Omental fat pad (tissue), 4 donors: ENCODE measurements at places on chromosomes 5 and 9.

DNA sequence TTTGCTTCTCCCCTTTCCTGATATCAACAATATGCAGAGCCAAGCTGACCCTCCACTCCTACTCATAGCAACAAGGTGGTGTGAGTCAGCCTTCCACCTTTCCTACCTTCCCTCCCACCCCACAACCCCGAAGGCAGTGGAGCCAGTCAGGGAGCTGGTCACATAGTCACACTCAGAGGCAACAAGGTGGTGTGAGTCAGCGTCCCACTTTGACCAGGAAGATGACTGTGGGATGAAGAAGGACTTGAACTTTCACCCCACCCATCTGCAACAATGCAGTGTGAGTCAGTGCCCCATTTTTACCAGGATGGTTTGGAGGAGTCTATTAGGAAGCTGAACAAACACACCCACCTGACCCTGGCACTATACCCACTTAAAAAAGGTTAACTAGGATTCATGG, 30.1 kb upstream of the ZNF782 start:
- DNase-seq: no peak

DNA sequence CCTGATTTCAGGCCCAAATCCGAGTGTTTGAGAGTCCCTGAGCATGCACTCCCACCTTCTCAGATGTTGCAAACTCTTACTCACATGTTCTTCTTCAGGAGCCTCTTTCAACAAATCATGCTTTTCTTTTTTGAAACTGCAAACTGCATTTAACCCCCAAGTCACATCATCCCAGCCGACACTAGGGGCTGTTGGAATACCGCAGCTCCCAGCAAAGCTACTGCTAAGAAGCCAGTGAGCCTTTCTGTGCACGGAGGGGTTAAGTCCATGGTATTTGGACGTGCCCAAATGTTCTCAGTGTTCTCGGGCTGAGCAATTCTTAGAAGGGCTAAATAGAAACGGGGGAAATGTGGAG, 282.9 kb downstream of the NFIB start:
- DNase-seq: no peak

DNA sequence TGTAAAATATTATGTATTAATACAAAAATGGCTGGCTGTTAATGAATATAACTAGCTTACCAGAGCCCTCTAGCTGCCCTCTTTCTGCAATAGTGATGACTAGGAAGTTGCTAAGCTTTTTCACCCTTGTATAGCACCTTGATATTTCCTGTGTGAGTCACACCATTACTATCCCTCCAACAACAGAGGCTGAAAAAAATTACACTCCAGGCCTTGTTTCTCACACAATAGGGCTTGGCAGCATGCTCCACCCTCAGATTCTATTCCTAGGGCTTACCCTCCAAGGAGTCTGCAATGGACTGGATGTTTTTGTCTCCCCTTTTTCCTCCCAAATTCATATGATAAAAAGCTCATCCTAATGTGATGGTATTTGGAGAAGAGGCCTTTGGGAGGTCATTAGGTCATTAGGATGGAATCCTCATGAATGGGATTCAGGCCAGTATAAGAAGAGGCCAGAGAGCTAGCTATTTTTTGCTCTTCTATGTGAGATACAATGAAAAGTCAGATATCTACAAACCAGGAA, 184.6 kb upstream of the MAP1B start:
- no peak for DNase-seq

GRCh38 chr9:127977884-127978647, 2.7 kb downstream of the EEIG1 start:
- DNase-seq: no peak

GRCh38 chr5:34030048-34030447, 13.0 kb downstream of the C1QTNF3 start:
- DNase-seq: no peak

GRCh38 chr5:176535664-176536131, 1.5 kb downstream of the RNF44 start:
- no peak for DNase-seq

DNA sequence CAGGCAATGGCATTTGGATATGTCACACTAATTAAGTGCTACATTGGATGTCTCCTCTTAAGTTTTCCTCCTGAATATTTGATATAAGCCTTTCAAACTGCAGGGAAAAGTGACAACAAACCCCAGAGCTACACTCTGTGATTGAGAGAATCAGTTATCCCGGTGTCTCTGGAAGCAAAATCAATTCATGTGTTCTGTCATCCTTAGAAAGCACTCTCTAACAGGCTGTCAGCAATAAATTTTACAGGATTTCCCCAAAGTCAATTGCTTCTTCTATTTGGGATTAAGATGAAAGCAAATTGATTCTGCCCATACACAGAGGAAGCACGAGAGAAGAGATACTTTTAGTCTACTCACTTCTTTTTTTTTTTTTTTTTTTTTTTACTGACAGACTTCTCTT, 332.4 kb downstream of the CDH18 start:
- no peak for DNase-seq

- DNase-seq: no peak
Measured at GRCh38 chr5:154544646-154545045, 66.6 kb upstream of the HAND1 start.

DNA sequence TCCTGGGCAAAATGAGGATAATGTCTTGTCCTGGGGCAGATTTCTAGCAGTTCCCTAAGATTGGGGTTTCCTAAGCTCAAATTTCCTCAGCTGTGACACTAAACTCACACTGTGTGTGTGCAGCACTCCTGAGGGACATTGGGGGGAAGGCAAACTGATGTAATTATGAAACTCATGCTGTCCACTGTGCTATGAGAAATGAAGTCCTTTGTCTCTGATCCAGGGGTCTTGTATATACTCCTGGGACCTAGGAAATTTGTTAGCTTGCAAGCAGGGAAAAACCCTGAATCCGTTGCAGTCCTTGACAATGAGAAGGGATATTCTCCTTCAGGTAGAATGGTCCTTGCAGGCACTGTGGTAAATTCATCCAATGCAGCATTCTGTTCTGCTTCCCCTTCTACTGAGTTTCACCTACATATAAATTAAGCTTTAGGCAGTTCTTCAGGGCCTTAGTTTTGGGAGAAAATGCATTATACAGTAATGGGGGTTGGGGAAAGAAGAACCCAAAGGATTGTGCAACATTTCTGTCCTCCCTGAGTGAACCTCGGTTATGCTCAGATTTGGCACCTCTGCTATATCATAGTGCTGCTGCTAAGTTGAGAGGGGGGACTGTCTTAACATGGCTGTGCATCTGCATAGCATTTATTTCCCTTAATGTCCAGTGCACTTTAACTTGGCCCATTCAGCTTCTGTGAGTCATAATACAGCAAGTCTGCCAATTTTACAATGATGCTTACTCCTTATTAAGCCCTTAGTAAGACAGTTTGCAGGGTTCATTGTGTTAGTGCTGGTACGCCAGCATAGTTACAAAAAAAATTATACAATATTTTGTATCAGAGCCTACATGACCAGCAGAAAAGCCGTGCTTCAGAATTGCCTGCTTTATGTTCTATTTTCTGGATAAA, 80.2 kb downstream of the PJA2 start:
- DNase-seq: no peak

- DNase-seq: peak; percentile 44
Measured at GRCh38 chr5:134568761-134569695, 43.6 kb downstream of the JADE2 start.

DNA sequence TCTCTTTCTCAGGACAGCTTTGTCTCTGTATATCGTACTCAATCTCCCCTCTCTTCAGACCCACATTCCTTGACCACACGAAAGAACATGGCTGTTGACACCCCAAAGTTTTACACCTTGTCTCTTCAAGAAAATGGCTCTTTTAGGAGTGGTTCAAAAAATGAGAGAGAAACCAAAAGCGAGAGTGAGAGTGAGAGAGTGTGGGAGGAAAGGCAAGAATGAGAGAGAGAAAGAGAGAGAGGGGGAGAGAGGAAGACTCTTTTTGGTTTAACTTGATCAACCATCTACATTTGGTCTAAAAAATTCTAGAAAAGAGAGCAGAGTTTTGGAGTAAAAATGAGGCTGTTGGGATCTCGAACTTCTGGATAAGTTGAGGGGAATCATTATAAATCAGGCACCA, 581.8 kb upstream of the WWC1 start:
- DNase-seq: no peak

DNA sequence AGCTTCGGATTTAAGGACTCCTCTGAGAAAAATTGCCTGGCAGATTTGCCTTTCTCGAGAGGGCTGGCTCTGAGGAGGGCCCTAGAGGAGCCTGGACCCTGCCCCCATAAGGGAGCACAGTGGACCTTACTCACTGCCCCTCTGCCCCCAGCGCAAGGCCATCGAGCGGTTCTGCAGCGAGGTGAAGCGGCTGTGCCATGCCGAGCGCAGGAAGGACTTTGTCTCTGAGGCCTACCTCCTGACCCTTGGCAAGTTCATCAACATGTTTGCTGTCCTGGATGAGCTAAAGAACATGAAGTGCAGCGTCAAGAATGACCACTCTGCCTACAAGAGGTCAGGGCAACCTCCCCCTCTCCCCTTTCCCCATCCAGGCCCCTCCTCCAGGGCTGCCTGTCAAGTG, 34.6 kb downstream of the CYFIP2 start:
- DNase-seq: no peak

DNA sequence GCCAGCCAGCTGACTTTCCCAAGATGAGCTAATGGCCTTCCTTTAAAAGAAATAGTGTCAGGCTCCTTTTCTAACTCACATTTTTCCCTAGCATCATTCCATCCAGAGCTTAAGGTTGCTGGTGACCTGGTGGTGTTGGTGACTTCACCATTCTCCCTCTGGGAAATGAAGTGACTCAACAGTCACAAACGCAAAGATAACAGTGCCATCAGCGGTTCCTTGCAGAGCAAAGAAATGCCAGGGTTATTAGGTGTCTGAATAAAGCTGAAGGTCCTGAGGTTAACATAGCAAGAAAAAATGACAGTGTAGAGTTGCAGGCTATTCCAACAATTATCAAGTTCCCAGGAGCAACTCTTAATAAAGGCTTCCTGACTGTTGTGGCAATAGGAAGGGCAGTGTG, 111.8 kb upstream of the SLC44A1 start:
- no peak for DNase-seq

DNA sequence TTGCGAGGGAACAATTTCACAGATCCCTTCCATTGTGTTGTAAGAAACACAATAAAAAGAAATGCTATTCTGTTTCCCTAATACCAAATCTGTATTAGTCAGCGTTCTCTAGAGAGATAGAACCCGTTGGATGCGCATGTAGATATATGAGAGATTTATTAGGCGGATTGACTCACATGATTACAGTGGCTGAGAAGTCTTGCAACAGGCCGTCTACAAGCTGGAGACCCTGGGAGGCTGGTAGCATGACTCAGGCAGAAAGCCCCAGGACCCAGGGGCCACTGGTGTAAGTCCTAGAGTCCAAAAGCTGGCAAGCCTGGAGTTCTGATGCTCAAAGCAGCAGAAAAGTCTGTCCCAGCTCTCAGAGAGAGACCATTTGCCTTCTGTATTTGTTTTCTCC, 18.4 kb upstream of the IL17B start:
- no peak for DNase-seq

- no peak for DNase-seq
Measured at GRCh38 chr9:122860319-122861142, 32.1 kb upstream of the PDCL start.

- no peak for DNase-seq
Measured at GRCh38 chr5:72543365-72543764, 36.2 kb upstream of the ZNF366 start.

GRCh38 chr9:111898331-111899096, 1.9 kb downstream of the UGCG start:
- DNase-seq: no peak

- DNase-seq: no peak
Measured at GRCh38 chr5:73378070-73378469, 70.5 kb downstream of the FOXD1 start.

DNA sequence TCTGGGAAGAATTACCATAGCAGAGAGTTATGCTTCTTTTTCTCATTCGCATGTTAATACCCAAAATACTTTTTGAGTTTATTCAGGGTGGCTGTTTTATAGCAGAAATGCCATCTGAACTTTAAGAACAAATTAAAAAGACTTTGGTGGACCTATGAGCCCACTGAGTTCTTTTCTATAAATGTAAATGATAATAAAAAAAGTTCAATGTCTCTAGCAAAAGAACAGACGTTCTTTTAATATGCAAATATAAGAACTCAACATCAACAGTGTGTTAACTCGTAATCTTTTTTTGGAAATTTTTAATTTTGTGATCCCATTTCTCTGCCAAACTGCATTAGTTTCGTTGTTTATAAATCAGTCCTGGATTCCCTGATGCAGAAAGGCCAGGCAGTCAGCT, 1283.0 kb upstream of the NUDT12 start:
- no peak for DNase-seq

DNA sequence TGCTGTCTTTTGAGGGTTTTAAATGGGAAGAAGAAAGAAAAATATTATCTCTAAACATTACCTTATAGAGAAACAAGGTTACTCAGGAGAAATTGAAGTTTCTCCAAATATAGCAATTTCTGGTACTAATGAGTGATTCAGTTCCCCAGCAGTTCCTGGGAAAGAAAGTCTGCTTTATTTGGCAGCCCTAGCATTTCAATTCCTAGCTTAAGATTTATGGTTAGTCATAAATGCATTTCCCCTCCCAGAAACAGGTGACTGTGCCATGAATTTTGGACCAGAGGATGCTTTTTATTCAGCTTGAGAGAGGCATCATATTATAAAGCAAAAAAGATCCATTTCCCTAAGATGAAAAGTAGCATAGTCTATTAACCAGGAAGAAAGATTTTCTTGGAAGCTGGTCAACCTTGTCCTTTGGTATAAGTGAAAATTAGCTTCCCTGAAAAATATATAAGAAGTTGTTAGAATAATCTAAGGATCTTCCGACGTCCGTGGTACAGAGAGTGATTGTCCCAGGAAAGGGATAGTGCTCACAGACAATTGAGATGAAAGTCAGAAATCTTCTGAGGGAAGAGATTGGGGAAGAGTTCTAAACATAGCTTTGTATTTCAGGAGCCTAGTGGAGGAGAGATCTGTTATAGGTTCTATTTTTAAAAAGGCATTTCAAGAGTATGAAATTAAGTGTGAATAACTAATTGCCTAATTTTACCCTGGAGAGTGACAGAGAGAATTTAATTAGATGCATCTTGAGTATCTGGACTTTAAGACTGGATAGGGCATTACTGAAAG, 164.9 kb downstream of the ESM1 start:
- DNase-seq: no peak

- DNase-seq: no peak
Measured at GRCh38 chr9:97904725-97905124, 17.6 kb downstream of the TRMO start.

DNA sequence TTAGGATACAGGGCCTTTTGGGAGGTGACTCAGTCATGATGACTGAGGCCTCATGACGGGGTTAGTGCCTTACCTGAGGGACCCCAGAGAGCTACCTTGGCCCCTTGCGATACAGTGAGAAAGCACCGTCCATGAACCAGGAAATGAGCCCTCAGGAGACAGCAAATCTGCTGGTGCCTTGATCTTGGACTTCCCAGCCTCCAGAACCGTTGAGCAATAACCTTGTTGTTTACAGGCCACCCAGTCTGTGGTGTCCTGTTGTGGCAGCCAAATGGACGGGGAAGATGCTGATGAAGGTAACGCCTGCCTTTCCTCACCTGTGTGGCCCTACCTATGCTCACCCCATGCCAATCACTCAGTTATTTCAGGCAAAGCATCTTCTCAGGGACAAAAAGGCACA, 5.6 kb upstream of the GFPT2 start:
- DNase-seq: no peak

- DNase-seq: no peak
Measured at GRCh38 chr5:58450018-58450417, 9.9 kb downstream of the PLK2 start.
